ENCODE measurements at places on chromosomes 5 and 9.

DNA sequence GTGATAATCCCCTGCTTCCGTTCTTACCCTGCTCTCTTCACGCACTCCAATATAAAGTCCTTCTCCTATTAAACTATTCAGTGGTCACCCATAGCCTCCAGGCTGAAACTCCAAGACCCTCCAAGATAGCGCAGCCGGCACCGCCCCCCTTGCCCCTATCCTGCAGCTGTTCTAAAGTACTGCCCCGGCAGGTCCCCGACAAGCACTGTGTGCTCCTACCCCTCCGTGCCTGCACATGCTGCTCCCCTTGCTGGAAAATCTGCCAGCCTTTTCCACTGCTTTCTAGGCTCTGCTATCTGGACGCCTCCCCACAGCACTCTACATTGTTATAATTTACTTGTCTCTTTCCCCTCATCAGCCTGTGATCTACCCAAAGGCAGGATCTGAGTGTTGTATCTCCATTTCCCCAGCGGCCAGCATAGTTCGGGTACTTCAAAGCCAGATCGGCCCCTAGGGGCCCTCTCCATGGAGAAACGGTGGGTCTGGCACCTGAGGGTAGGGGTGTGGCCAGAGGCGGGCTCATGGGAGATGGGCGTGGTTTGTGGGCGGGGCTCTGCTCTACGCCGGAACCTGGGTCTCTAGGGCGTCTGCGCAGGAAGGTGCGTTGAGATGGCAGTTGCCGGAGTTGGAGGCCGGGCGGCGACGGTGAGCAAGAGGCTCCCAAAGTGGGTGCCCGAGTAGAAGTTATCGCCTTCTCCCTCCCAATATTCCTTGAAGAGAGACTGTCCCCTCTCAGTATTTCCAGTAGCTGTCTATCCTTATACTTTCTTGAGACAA, 83.5 kb upstream of the RUSC2 start:
- DNase-seq, result no peak

DNA sequence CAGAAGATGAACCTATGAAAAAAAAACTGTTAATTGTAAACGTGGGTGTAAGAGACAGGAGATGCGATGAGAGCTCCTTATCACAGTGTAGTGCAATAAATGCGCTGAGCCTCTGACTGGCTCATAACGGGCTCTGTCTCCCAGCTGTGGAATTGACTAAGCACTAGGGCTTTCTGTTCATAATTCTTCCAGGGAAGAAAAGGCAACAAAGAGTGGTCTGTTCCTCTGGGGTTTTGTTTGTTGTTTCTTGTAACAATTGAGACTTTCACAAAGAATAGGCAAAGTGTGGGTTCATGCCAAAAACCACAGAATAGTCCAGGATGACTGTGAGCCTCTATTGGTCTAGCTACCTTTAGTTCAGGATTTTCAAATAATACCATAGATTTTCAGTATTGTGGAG, 39.4 kb downstream of the UBE2QL1 start:
- DNase-seq, result peak; percentile 57

- DNase-seq, result peak; percentile 73
These were observed 138.1 kb downstream of the C9orf50 start for GRCh38 chr9:129482521-129483414.

GRCh38 chr9:108565651-108566378, 290.0 kb downstream of the ACTL7B start:
- DNase-seq, result peak; percentile 91

GRCh38 chr9:109588415-109588814, 90.3 kb upstream of the PTPN3 start:
- DNase-seq, result no peak

- no peak for DNase-seq
These were observed 52.5 kb upstream of the PDE8B start for GRCh38 chr5:77157732-77158532.

- DNase-seq, result no peak
These were observed 12.9 kb downstream of the OTULINL start for GRCh38 chr5:14594378-14595074.

DNA sequence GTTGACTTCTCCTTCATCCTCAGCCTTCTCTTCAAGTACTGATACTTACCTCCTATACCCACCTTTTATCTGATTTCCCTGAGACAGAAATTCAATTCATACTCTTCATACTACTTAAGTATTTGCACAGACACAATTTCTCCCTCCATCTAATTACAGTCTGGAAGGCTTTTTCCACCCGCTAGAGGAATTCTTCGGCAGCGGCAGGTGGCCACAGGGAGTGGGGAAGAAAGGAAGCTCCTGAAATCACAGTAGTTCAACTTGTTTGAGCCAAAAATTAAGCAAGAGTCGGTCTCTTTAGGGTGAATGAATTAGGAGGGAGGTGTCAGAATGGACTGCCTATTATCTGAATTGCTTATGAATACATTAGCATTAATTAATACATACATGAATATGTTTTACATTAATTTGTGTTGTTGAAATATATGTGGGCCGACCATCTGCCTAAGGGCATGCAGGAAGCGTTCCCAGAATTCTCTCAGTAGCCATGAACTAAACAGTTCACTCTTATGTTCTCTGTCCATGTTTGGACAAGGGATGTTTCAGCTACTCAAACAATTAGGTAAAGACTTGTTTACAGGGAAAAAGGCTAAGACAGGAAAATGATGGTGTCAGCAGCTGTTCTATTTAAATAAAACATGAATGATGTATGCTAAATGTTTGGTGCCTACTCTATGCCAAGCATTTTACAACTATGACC, 101.4 kb upstream of the SMARCA2 start:
- DNase-seq, result no peak

DNA sequence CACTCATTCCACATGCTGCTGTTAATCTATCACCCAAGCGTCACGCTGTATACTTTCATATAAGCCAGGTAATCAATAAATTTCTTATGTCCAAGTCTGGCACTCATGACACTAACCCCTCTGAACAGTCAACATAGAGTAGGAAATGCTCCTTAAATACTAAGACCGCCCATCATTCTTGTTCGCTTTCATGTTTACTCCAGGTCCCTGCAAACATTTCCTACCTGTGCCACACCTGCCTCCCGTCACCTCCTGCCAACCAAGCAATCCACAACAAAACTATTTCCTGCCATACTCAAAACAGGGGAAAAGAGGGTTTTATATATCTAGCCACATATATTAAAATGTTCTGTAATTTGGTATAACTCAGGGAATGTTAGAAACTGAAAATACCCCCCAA, 39.0 kb downstream of the ZFR start:
- no peak for DNase-seq

GRCh38 chr5:10351919-10352318, 1.6 kb upstream of the MARCHF6 start:
- DNase-seq, result no peak

DNA sequence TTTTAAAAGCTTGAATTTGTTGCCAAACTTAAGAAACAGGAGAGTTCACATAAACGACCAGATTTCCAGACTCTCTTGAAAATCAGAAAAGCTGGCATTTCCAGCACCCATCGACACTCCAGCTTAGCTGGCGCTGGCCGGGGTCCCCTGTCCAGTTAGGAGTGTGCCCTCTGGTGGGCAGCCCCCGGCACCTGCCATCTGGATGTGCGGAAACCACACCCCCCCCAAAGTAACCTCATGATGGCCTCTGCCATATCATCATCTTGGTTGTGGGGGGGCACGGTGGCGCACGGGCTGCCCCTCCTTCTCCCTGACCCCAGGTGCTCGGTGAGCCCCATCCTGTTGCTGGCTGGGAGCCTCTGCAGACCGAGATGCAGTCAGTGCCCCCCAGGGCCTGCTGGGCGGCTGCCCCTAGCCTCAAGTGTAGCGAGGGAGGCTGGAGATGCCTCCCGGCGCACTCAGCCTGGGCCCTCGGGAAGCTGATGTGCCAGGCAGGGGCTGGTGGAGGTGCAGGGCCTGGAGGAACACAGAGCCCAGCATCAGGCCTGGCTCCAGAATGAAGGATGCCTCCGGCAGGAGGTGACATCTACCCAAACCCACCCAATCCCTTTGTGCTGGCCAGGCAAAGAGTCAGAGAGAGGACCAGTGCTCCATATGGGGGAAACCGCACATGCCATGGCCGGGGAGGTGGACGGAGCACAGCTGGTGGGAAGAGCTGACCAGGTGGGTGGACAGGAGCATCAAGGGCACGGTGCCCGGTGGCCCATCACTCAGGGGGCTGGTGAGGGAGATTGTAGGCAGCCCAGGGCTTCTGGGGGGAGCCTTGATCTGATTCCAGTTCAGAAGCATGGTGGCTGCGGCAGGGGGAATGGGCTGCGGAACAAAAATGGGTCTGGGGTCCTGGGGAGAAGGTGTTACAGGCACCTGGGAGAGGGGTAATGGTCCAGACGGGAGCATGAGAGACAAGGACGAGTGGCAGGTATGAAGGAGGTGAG, 70.6 kb downstream of the ADAMTS2 start:
- DNase-seq, result no peak

DNA sequence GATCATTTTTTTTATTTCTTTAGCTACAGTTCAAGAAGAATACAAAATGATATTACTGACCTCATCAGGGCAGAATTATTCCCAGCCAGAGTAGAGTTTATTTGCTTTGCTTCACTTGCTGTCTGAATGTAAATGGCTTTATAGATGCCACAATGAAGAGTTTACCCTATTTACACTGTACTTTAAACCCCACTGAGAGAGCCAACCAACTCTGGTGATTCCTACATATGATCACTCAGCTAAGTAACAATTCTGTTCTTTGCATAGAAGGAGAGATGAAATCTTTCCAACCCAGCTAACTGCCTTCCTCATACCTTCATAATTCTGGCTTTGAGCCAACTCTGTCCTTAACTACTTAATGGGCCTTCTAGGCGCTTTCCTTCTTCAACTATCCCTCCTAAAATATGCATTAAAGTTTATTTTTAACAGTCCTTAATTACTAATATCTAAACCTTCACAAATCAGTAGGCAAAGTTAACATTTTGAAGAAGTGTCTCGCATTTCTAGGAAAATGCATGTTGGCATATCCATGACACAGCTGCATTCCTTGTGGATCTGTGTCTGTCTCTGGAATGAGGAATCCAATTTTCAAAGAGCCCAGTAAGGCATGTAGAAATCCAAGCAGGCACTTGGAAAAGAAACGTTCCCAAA, 284.8 kb upstream of the GRAMD2B start:
- DNase-seq, result no peak

GRCh38 chr9:4119778-4120554, 179.9 kb downstream of the GLIS3 start:
- DNase-seq, result no peak

DNA sequence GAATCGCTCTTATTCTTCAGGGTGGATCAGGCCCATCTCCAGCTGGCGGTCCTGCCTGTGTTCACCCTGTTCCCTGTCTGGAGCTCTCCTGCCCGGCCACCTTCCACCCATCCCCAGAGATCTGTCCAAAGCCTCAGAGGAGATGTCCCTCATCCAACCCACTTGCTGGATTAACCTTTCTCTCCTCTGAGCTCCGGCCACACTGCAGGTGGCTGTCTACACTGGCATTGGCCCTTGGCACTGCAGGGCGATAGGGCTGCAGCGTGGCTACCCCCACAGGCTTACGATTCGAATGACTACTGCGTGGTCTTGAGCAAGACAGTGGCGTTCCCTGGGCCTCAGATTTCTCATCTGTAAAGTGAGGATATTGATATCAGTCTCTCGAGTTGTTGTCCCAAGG, 63.8 kb upstream of the BARHL1 start:
- no peak for DNase-seq

Data from COLO829 (cell line).